ENCODE measurements at places on chromosomes 7 and 10.

DNA sequence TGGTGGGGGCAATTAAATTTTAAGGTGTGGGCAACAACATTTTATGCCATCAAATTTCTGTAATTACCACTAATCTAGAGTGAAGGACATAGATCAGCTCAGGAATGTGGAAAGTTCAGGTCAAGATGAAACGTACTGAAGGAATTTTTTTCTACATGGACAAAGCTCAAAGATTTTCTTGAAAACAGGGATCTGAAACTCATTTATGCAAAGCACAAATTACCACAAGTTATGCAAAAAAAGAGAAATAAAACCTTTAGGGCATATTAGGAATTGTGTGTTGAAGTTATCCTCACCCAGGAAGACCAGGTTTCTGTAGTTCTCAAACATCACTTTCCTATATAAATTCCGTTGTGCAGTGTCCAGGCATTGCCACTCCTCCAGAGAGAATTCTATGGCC, 18.9 kb downstream of the ZNF680 start:
- DNase-seq: no peak

- no peak for DNase-seq
Measured at GRCh38 chr10:103983367-103983911, 16.5 kb downstream of the SLK start.

GRCh38 chr7:117705630-117706029, 167.6 kb downstream of the CTTNBP2 start:
- no peak for DNase-seq

DNA sequence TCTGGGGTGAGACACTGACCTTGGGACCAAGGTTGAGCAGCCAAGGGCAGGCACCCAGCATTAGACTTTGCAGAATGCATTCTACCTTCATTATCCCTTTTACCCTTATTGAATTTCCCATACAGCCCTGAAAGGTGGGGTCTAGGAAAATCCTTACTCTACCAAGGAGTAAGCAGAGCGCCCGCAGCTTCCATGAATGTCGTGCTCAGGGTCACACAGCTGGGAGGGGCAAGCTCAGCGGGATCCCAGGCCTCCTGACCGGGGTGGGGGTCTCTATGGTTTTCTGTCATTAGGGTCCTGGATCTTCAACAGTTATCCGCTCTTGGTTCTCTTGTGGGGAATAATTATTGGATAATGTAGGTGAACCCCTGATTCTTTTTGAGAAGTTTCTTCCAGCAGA, 30.7 kb upstream of the BTBD16 start:
- no peak for DNase-seq

DNA sequence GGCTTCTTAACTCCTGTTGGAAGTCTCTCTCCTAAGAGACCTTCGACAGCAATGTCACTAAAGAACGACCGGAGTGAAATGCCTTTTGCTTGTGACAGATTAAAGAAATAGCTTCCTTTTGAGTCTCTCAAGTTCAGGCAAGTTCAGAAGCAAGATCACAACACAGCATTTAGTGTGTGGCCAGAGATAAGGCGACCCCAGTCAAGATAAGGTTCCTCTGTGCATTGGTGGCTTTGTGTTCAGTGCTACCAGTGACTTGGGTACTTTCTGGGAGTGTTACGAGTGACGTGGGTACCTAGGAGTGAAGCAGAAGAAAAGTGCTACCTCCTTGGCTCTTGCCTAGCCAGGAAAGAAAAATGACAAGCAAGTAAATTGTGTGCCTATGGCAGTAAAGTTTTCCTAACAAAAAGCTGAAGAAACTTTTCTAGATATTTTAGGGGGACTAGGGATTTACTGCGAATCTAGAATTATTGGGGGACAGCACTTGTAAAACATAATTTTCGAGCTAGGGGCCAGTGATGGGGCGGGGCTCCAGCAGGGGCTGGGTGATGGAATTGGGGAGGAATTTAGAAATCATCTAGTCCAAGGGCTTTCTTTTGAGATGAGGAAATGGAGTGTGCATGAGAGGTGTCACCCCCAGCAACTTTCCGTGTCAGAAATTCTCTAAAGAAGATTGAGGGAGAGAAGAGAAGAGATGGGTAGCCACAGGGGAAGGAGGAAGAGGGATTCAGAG, 191.9 kb upstream of the LYZL2 start:
- DNase-seq: no peak

- DNase-seq: no peak
Measured at GRCh38 chr10:103765981-103766380, 89.4 kb downstream of the SH3PXD2A start.

GRCh38 chr7:774161-775109, 47.4 kb upstream of the PRKAR1B start:
- DNase-seq: no peak

DNA sequence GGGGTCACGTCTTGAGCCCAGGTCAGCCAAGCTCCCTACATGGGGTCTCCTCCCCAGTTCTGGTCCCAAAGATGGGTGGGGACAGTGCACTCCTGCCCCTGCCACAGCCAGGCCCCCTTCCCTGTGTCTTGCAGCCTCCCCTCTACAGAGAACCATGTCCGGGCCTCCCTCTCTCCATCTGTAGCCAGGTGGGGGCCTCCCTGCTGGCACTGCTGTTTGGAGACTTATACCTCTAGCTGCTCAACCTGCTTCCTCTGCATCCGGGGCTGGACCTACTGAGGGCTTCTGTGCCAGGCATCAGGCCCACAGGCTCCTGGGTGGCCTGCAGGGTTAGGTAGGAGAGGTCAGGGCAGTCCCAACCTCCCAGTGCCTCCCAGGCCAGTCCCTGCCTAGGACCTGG, 7.9 kb downstream of the SH2B2 start:
- no peak for DNase-seq

- no peak for DNase-seq
Measured at GRCh38 chr7:39712751-39713150, 89.4 kb downstream of the RALA start.
